ENCODE measurements at places on chromosomes 4 and X.

DNA sequence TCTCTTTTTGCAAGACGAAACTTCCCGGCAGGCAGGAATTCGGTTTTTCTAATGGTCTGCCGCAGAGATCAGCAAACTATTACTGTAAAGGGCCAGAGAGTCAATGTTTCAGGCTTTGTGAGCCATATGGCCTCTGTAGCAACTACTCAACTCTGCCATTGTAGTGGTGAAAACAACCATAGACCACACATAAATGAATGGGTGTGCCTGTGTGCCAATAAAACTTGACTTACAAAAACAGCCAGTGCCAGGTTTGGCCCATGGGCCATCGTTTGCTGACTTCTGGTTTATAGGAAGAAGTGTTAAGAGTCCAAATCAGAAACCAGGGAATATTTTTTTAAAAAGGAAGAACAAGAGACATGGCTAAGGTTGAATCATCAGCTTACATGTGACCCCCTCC lies 163.0 kb downstream of the SH3KBP1 start:
- DNase-seq, result no peak

DNA sequence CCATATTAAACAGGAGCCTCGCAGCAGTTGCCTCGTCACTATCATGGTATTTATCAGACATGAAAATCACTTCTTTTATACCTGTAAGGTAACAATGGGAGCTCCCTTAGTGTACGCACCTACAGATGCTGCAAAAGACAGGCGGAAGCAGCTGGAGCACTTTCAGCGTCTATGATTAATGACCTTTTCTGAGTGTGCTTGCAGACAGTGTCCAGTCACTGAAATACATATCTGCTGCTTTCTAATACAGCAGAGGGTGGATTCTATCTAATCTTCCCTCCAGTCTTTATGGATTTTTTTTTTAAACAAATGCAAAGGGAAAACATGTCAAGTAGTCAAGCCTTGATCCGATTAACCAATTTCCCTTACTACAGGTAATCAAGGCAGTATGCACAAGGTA lies 24.1 kb downstream of the DCTD start:
- DNase-seq, result no peak

GRCh38 chr4:52856801-52857200 lies 5.3 kb upstream of the RASL11B start:
- no peak for DNase-seq

- no peak for DNase-seq
Observed at GRCh38 chr4:126718136-126718535, 914.6 kb upstream of the INTU start.

GRCh38 chr4:139278485-139278884 lies 1.5 kb downstream of the MGARP start:
- no peak for DNase-seq

GRCh38 chrX:29136904-29137303 lies 549.7 kb downstream of the IL1RAPL1 start:
- DNase-seq, result no peak

DNA sequence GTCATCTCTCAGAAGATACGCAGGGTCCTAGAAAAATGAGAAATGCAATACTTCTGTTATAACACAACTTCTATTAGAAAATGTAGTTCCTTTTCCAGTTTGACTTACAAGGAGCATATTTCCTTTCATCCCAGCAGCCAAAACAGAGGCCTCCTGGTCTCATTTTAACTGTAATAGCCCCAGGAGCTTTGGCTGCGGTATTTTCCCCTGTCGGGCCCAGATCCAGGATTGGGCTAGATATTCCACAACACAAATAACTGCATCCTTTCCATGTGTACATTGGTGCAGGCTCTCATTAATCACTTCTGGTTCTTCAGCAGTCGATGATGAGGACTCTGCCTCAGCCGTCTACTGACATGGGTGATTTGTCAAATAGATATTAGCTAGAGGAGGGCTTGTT lies 166.1 kb downstream of the TENM3 start:
- no peak for DNase-seq

GRCh38 chrX:40031911-40032310 lies 65.8 kb downstream of the BCOR start:
- DNase-seq, result no peak

- DNase-seq, result no peak
Observed at GRCh38 chr4:78332976-78333375, 218.6 kb upstream of the ANXA3 start.

GRCh38 chrX:97987979-97988378 lies 1104.3 kb downstream of the RPA4 start:
- no peak for DNase-seq

- DNase-seq, result no peak
Observed at GRCh38 chr4:143241892-143242291, 57.2 kb downstream of the USP38 start.

- no peak for DNase-seq
Observed at GRCh38 chr4:184596617-184597185, 52.5 kb downstream of the CASP3 start.

GRCh38 chr4:140857111-140857510 lies 100.9 kb upstream of the TBC1D9 start:
- DNase-seq, result no peak

GRCh38 chr4:4761128-4761982 lies 98.1 kb upstream of the MSX1 start:
- no peak for DNase-seq

DNA sequence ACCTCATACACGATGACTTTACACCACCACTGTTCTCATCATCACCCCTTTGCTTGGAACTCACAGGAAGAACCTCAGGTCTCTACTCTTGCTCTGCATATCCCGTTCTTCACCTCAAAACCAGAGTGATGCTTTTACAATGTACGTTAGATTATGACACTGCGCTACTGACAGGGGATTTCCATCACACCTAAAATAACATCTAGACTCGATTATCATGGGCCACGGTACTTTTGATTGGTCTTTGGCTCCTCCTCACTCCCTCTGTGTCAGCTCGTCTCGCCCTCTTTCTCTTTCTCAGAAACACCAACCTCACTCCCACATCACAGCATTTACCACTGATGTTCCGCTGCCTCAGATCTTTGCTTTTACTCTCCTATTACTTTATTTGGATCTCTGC lies 172.4 kb downstream of the TLL1 start:
- DNase-seq, result no peak

GRCh38 chrX:40095583-40096394 lies 2.0 kb downstream of the BCOR start:
- DNase-seq, result no peak

- DNase-seq, result no peak
Observed at GRCh38 chr4:41133454-41134018, 80.8 kb downstream of the APBB2 start.

DNA sequence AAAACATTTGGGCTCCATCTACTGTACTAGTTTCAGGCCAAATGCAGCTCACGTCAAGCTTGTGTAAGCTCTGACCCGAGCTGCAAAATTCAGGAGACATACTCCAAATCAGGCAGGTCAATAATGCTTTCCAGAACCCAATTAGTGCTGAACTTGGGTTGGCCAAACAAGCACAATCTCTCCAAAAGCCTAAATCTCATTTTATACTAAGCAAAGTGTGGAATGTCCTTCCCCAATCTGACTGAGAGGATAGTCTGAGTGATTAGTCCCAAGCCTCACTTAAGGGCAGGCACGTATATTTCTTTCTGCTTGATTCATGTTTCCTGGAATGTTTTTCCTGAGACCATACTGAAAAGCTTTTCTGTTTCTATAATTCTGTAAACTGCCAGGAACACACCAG lies 79.9 kb downstream of the NKX6-1 start:
- no peak for DNase-seq

GRCh38 chrX:13311560-13311959 lies 8.3 kb downstream of the ATXN3L start:
- DNase-seq, result no peak

DNA sequence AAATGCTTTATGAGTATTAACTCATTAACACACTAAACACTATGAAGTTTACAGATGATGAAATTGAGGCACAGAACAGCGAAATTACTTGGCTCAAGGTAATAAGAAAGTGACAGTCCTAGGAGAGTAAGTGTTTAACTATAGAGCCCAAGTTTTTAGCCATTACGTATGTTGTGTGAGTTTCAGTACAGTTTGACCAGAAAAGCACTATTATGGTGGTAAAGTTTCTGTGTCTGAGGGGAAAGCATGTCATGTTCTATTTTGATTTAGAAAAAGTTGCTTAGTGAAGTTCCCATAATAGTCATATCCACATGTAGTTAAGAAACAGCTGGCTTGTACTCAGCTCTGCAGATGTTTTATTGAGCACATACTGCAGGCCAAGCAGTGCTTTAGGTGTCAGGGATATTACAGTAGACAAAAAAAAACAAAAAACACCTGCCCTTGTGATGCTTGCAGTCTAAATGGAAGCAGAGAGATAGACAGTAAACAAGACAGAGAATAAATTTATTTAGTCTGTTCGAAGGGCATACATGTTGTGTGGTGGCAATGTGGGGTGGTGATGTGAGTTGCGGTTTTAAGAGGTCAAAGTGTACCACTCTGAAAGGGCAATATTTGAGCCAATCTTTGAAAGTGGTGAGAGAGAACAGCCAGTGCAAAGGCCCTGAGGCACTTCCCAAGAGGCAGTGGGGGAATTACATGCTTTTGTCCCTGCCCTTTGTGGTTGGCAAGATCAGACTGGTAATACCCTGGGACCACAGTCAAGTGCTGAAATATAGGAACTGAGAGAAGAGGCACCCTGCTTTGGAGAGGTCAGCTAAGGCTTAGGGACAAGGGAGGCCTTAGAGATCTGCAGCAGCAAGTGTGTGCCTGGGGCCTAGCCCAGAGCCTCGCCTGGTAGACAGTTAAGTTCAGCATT lies 6.2 kb downstream of the TMEM131L start:
- no peak for DNase-seq

DNA sequence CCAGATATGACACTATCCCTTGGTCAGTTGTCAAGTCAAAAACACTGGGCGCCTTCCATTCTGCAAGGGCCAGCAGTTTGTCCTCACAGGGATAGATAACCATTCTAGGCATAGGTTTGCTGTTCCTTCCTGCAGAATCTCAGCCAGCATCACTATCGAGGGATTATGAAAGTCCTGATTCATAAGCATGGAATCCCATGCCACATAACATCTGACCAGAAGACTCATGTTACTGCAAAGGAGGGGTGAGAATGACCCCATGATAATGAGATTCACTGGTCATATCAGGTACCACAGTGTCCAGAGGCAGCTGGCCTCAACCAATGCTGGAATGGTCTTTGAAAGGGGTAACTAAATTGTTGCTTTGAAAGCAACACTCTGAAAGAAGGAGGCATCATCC lies 84.7 kb downstream of the OTC start:
- DNase-seq, result no peak

- DNase-seq, result no peak
Observed at GRCh38 chrX:38975368-38975942, 174.2 kb downstream of the MID1IP1 start.
